AG10803 (cell line): ENCODE measurements at places on chromosomes 7 and 10.

- peak; percentile 4 for DNase-seq
These were observed 29.9 kb downstream of the SNX13 start for GRCh38 chr7:17910377-17910776.

DNA sequence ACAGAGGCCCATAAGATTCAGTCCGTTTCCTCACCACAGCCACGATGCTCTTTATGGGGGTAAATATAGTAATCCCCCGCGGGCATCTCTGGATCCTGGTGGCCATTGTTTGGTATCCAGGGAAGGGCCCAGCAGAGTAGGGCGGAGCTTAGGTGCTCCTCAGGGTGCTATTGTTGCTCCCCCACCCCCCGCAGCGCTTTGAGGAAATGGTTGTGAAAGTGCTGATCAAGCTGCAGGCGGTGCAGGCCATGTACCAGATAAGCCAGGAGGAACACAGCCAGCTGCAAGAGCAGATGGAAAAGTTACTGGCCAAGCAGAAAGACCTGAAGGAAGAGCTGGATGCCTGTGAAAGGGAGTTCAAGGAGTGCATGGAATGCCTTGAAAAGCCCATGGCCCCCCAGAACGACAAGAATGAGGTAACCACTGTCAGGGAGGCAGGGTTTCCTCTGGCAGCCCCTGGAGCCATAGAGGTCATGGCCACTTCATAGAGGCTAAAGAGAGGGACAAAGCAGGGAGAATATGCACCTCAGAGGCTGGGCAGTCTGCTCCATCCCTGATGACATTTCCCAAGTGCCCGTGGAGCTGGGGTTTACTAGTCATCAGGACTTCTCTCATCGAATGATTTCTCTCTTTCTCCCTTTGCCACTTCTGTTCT is 17.6 kb upstream of the FLNC start:
- DNase-seq, result no peak

GRCh38 chr10:13858709-13859108 is 271.9 kb downstream of the PRPF18 start:
- DNase-seq, result no peak

DNA sequence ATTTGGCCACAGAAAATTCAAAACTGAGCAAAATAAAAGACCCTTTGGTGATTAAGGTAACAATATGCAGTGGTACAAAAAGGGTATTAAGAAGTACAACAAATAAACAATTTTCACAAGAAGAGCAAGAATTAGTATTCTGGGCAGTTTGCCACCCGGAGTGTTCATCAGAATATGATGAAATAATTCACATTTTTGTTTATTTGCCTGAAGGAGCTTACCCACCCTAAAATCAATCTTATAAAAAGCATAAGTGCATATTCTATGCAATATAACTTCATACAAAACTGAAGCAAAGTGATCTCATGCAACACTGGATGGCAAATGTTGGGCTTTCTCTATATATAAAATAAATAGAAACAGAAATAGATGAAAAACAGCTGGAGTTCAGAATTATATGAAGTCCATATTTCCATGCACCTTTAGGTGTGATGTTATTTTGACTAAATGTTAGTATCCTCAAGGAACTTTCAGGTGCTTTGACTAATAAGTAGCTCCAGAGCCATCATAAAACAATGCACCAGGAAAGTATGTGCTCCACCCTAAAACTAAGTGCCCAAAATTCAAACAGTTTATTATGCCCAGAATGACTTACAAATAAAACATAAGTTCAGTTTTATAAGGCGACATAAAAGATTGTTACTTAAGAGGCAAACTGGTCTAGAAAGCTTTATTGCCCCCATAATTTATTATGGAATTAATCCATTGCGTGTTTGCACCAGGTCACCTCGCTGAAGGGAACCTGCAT is 474.3 kb downstream of the SEMA3D start:
- peak; percentile 15 for DNase-seq

DNA sequence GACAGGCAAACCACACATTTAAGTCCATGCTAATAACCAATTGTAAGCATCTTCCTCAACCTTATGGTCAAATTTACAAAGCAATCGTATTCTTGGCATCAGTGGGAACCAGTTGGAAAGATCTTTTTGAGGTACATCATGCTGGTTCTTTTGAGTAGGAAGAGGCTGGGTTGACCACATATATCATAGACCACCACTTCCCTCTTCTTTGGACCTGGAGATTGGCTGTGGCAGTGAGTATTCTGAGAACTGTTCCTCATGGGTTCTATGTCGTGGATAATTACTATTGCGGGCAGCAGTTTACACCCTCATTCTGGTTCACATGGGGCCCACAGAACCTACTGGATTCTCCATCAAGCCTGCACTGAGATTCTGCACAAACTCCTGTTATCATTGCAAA is 35.5 kb upstream of the C1GALT1 start:
- DNase-seq, result no peak

DNA sequence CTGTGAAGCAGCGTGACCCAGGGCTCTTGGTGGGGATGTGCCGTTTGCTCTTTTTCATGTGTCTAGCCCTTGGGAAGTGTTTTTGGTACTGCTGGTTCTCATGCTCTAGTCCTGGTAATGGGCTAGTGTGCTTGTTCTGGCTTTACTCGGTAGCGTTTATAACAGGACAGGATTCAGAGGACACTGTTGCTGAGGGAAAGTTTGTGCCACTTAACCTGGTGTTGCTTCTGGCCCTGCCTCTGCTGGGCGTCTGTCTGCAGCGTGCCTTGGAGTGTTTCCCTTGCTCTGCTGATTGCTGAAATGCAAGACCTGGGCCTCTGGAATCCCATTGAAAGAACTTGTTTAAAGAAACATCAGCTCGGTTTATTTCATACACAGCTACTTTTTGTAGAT is 35.0 kb downstream of the INPP5A start:
- DNase-seq, result peak; percentile 20

DNA sequence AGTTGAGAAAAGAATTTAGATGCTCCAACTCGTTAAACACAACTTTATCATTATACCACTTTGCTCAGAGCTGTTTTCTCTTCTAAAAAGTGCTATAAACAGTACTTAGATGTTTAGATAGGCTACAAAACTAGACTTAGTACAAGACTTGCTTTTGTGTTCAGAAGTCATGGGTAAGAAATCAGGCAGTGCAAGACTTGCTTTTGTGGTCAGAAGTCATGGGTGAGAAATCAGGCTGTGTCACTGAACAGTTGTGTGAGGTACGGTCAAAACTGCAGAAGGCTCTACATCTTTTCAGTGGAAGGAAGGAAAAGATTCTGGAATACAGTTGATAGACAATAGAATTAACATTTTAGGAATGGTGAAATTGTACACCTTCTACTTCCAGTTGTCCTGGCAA is 239.7 kb downstream of the DNAJB9 start:
- no peak for DNase-seq

DNA sequence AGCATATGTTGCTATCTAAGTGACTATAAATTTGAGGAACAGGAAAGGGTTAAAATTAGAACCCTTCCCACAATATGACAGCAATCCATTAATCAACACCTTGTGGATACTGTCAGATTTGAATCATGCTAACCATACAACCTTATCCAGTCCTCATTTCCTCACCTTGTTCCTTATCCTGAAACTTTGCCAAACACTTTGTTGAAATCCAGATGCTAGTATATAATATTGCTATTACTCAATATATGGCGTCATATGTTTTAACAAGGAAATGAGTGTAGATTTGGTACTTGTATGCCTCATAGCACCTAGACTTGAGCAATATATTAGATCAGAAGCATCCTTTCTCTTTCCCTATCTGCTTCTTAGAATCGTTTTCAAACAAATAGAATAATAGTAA is 66.3 kb upstream of the SLC25A13 start:
- peak; percentile 44 for DNase-seq

GRCh38 chr10:103533827-103534226 is 40.3 kb downstream of the NEURL1 start:
- no peak for DNase-seq

DNA sequence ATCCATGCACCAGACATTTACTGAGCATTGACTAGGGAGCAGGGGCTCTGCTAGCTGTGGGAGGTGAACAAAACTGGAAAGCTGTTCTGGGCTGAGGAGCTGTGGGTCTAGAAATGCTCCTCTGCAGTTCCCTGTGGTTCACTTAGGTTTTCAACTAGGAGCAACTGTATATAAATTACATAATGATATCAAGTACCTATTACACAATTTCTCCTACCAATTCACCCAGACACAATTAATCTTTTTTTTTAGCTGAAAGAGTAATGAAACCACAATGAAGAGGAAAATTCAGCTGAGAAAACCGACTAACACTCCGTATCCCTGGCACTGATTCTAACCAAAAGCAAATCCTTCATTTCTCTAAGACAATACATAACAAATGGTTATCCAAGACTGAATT is 39.4 kb downstream of the COL28A1 start:
- peak; percentile 40 for DNase-seq

DNA sequence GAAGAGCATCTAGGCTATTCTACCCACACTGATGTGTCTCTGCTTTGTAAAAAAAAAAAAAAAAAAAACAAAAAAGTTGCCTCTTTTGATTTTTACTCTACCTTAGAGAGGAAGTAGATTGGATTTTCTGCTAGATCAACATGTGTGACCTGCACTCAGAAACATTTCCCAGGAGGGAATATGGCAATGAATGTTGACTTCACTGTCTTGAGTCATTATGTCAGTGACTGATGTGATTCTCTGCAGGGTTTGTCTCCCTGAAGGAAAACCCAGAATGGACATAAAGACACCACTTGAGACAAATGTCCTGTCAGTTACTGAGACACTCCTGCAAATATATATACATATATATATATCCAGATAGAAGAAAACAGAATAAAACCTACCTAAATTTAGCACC is 370.3 kb downstream of the BMPER start:
- no peak for DNase-seq
